ENCODE measurements at places on chromosomes 12 and 14.

DNA sequence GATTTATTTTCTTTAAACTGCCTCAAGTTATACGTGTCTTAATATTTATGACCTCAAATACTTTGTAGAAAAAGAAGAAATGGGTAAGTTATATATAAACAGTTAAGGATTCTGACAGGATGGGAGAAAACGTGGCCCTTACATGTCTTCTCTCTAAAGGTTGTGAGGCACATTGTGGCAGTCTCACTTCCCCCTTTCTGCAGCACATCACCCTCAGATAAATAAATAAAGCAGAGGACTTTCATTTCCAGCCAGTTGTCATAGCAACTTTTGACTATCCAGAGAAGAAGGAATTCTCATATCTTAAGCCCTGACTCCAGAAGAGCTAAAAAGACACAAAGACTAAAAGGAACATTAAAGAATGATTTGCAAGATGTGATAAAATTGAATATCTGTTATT, 28.8 kb upstream of the CEP83 start:
- DNase-seq, result no peak

DNA sequence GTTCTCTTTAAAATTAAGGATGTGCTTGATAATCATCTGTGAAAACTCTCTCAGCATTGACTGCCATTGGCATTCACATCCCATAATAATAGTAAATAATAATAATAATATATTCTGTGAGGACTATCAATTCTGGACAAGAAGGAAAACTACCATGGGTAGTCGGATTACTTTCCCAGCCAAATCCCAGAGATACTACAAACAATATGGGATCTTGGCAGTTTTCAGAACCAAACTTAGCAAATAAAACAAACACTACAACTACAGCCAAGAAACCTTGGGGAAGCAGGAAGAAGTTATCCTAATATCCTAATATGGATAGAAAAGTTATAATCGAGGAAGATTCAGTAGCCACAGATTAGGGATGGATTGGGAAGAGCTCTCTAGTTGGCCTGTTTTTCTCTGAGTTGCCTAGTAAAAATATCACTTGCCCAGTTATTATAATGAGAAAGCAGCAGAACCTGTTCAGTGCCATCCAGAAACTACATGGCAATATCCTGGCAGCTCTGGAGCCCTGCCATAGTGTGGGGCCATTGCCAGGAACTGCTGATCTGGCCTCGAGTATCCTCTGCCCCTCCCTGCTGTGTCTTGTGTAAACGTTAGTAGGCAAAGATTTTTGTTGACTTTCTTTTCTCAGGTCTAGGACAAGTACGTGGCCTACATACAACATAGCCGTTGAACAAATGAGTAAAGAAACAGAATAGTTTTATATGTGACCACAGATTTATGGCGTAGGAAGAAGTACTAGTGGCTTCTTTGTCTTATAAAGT, 193.5 kb downstream of the SLC2A13 start:
- no peak for DNase-seq

DNA sequence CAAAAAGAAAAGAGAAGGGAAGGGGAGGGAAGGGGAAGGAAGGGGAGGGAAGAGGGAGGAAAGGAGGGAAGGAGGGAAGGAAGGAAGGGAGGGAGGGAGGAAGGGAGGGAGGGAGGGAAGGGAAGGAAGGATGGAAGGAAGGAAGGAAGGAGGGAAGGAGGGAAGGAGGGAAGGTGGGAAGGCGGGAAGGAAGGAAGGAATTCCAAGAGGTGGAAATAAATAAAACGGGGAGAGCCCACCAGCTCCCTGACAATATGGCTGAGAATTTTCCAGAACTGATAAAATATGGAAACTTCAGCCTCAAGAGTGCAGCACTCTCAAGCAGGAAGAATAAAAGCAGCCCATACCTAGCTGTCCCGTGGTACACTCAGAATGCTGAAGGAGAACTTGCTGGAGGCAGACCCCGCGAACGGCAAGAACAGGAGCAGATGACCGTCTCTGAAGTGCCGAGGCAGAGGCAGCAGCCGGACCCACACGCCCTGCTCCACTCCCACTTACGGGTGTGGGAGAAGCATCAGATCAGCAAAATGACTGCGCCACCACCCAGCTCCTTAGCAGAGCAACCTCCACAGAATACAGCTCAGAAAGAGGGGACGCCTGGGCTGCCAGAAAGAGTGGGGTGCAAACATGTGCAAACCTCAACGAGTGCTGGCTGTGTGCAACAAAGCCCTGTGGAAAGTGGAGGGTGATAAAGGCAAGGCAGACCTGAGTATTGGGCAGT, 34.1 kb upstream of the INF2 start:
- no peak for DNase-seq

DNA sequence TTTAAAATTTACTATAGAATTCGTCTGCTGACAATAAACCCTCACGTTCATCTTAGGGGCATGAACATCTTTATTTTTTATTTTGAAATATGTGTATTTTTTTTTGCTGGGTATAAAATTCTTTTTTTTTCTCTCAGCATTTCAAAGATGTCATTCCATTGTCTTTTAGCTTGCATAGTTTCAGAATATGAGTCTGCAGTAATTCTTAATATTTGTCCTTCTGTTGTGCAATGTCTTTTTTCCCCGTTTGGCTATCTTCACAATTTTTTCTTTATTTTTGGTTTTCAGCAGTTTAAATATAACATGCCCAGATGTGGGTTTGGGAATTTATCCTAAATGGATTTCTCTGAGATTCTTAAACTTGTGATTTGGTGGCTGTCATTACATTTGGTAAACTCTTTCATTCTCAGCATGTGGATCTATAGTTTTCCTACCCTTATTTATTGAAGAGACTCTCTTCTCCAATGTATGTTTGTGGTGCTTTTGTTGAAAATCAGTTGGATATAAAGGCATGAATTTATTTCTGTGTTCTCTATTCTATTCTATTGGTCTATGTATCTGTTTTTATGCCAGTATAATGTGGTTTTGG, 37.8 kb upstream of the PLBD1 start:
- DNase-seq, result no peak

- peak; percentile 8 for DNase-seq
Measured at GRCh38 chr12:62250671-62251608, 9.3 kb upstream of the USP15 start.

GRCh38 chr12:38669530-38669929, 235.9 kb downstream of the CPNE8 start:
- DNase-seq, result no peak

- DNase-seq, result no peak
Measured at GRCh38 chr12:123924539-123924938, 48.1 kb downstream of the CCDC92 start.

- no peak for DNase-seq
Measured at GRCh38 chr12:51855586-51856428, 7.3 kb upstream of the FIGNL2 start.

All from activated T-cell treated with anti-CD3 and anti-CD28 coated beads, Interleukin-2, amount 50 U/mL, for 72 hours (primary cell).